ENCODE measurements at places on chromosomes 4 and X. TPM values are rescaled to one million over a fixed set of nuclear protein-coding genes. Genes with fewer than 3 reads are reported as not detected.
A peak's percentile ranks its signal among the peaks of the same experiment; 100 is the strongest.

ARAP2 gene
- 8.0 TPM for polyA plus RNA-seq

SSX7 gene
- not detected for polyA plus RNA-seq

GRCh38 chrX:3540105-3540504 is 173.3 kb downstream of the PRKX start:
- no peak for DNase-seq

- DNase-seq, result no peak
Measured at GRCh38 chr4:143282211-143282707, 54.4 kb upstream of the GAB1 start.

GRCh38 chr4:15855804-15856475 is 77.8 kb downstream of the CD38 start:
- peak; percentile 43 for DNase-seq

DNA sequence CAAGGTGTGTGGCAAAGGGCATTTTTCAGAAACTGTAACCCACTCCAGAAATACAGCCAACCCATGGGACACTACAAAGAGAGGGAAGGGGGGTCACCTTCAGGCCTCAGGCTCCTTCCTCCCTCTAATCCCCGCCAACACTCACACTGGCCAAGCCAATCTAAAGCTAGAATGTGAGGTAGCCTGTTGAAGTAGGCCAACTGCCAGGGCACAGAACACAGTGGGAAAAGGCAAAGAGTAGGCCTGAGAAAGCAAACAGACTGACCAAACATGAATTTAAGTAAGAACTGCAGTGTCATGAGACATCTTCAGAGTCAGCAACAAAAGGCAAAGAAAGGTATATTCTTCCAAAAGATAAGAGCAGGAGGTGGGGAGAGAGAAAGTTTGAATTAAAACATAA is 289.0 kb downstream of the HNRNPD start:
- no peak for DNase-seq

- no peak for DNase-seq
Measured at GRCh38 chrX:102599951-102600579, 750 bp downstream of the ARMCX5 start.
